ENCODE measurements at places on chromosomes 1 and 21.

DNA sequence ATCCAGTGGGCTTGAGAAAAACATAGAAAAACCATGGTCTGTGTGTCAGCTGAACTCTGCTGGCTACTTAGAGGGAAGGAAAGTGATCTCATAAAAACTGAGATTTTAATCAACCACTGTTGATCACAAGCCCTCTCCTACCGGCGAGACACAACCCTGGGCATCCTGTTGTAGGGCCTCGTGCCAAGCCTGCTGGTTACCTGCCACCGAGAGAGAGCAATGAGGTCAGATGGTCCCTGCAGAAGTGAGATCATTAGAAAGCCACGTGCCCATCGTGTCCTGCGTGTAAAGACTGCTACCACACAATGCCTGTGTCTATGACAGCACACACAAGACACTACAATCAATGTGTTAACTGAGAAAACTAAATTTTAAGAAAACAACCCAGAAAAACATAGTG, 41.7 kb upstream of the GPR153 start:
- DNase-seq = no peak

DNA sequence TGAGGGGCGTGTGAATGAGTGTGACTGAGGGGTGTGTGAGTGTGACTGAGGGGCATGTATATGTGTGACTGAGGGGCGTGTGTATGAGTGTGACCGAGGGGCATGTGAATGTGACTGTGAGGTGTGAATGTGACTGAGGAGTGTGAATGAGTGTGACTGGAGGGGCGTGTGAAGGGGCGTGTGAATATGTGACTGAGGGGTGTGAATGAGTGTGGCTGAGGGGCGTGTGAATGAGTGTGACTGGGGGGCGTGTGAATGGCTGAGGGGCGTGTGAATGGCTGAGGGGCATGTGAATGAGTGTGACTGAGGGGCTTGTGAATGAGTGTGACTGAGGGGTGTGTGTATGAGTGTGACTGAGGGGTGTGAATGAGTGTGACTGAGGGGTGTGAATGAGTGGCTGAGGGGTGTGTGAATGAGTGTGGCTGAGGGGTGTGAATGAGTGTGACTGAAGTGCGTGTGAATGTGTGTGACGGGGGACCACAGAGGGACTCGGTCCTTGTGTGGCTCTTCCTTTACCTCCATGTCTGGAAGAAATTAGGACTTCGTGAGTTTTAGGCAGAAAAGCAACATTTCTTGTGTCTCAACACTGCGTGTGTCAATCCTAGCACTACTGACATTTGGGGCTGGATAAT, 105.8 kb downstream of the GLIS1 start:
- no peak for DNase-seq

GRCh38 chr1:84107955-84108354, 36.1 kb upstream of the PRKACB start:
- DNase-seq = no peak

DNA sequence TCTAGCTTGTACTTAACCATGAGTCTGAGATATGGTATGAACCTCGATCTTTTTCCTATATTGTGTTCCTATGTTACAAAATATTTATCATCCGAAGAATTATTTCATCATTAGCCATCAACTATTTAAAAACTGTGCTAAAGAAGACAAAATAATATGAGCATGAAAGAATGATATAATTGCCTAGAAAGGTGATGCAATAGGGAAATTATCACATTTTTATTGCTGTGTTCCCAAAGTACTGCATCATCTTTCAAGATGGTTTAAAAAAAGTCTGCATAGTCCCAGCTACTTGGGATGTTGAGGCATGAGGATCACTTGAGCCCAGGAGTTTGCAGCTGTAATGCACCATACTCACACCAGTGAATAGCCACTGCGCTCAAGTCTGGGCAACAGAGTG, 126.7 kb downstream of the APP start:
- no peak for DNase-seq

- DNase-seq = no peak
Observed at GRCh38 chr1:164263540-164263939, 295.4 kb upstream of the PBX1 start.

GRCh38 chr21:35677298-35677841, 383.0 kb downstream of the SETD4 start:
- no peak for DNase-seq
